ENCODE measurements at places on chromosomes 11 and 22.

GRCh38 chr11:69337211-69337721 is 43.3 kb downstream of the MYEOV start:
- peaks cover 13% of the 10 kb centered on the region for H3K4me1 ChIP-seq
- no peak overlapping the region for H3K27ac ChIP-seq
- no peaks in the 10 kb centered on the region for H3K36me3 ChIP-seq
- peak; percentile 58 for DNase-seq
- H3K27me3 ChIP-seq = no peaks in the 10 kb centered on the region
- no peak overlapping the region for H3K4me3 ChIP-seq

- H3K4me3 ChIP-seq = no peak overlapping the region
- H3K36me3 ChIP-seq = no peaks in the 10 kb centered on the region
These were observed 31.0 kb downstream of the FZD4 start for GRCh38 chr11:86923999-86924766.

DNA sequence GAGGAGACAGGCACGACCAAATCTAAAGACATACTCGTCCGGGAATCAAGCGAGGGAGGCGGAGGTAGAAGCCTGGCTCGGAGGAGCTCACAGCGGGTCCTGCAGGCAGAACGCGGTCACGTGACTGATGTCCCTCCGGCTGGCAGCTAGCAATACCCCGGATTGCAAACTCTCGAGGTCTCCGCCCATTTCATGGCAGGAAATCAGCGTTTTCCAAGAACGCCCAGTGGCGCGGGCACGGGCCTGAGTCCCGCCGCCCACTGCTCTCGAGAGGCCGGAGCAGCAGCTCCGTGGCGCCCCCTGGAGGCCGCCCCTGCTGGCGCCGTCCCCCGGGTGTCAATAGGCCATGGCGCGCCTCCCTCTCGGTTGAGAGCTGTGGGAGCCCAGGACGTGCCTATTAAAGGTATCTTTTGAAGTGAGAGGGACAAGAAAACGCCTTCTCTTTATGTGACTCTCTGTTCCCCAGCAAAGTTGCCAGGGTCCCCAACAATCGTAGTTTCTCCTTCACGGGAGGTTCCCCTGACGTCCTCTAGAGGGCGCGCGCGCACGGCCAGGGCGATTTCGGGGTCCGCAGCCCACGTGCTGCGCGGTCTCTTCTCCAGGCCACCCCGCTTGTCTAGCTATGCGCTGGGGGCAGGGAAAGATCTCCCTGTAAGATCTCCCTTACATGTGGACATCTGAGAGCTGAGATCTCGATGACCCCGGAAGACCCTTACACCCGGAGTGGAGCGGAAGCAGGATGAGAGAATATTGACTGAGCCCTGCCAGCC is 37.3 kb upstream of the RBFOX2 start:
- H3K27me3 ChIP-seq = no peaks in the 10 kb centered on the region
- no peaks in the 10 kb centered on the region for H3K36me3 ChIP-seq
- H3K27ac ChIP-seq = no peak overlapping the region
- peak; percentile 76 for DNase-seq
- H3K4me3 ChIP-seq = peak overlapping the region; percentile 39

DNA sequence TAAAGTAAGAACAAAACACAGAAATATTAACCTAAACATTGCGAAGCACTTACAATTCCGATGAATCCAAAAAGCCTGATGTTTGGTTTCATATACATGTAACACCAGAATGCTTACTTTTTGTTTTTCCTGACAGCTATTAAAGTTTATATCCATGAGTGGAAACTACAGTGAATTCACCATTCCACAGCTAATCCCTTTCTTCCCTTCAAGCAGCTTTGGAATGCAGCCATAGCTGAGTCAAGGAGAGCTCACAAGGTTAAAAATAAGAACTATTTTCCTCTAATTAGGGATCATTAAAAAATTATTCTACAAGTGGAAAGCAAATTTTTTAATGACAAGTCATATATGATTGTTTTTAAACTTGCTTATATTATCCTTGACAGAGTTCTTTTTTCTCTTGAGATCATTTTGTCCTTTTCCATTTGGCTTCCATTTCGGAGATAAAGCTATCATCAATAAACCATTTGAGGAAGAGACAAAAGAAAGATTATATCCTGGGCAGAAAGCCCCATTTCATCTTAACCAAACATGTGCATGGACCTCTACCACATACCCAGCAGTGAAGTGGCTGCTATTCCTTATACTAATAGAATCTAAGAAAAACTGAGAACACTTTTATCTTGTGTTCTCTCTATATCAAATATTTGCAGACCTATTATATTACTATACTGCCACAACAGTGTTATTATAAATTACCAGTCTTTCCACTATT is 19.7 kb upstream of the FIBIN start:
- no peaks in the 10 kb centered on the region for H3K36me3 ChIP-seq
- no peak overlapping the region for H3K27ac ChIP-seq

DNA sequence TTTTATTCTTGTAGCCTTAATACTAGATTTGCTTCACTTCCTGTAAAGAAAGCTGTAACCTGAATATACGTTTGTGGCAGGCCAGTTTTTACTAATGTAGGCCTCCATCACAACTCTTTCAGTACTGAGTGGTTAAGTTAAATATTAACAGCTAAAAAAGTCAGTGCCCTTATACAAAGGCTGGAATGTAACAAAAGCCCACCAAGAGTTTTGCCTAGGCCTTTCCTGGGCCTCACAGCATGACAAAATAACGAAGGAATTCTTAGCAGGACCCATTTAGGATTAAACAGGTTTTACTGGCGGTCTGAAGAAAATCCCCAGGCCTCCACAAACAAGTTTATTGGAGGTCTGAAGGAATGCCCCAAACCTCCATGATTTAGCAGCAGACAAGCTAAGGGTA is 43.7 kb downstream of the PIWIL3 start:
- no peak overlapping the region for H3K27ac ChIP-seq
- H3K4me3 ChIP-seq = no peak overlapping the region
- no peaks in the 10 kb centered on the region for H3K27me3 ChIP-seq
- no peaks in the 10 kb centered on the region for H3K4me1 ChIP-seq
